HS-5 (cell line): ENCODE measurements at places on chromosomes 5 and 9.
A peak's percentile ranks its signal among the peaks of the same experiment; 100 is the strongest.

GRCh38 chr5:149581192-149581861, at the start of gene ARHGEF37:
ARHGEF37 (plus strand) TSS chr5:149581498; CDS start chr5:149597770, 16,272 bp downstream.
- no peak for DNase-seq

GRCh38 chr9:129381481-129381957, 203.5 kb upstream of the IER5L start:
- DNase-seq, result no peak

- no peak for DNase-seq
These were observed 51.2 kb upstream of the TESK1 start for GRCh38 chr9:35553670-35554543.

- DNase-seq, result no peak
These were observed 14.8 kb upstream of the PSMD5 start for GRCh38 chr9:120857481-120857880.

- no peak for DNase-seq
These were observed 142.0 kb downstream of the ZNF608 start for GRCh38 chr5:124604419-124604818.

- DNase-seq, result peak; percentile 34
These were observed 146.9 kb upstream of the FBN2 start for GRCh38 chr5:128684961-128685360.

GRCh38 chr5:33964132-33964700, 20.3 kb downstream of the SLC45A2 start:
- DNase-seq, result no peak
